Right ventricle myocardium superior (tissue), 1 donor: ENCODE measurements at places on chromosomes 1 and 21. TPM values are rescaled to one million over a fixed set of nuclear protein-coding genes. Genes with fewer than 3 reads are reported as not detected.

DNA sequence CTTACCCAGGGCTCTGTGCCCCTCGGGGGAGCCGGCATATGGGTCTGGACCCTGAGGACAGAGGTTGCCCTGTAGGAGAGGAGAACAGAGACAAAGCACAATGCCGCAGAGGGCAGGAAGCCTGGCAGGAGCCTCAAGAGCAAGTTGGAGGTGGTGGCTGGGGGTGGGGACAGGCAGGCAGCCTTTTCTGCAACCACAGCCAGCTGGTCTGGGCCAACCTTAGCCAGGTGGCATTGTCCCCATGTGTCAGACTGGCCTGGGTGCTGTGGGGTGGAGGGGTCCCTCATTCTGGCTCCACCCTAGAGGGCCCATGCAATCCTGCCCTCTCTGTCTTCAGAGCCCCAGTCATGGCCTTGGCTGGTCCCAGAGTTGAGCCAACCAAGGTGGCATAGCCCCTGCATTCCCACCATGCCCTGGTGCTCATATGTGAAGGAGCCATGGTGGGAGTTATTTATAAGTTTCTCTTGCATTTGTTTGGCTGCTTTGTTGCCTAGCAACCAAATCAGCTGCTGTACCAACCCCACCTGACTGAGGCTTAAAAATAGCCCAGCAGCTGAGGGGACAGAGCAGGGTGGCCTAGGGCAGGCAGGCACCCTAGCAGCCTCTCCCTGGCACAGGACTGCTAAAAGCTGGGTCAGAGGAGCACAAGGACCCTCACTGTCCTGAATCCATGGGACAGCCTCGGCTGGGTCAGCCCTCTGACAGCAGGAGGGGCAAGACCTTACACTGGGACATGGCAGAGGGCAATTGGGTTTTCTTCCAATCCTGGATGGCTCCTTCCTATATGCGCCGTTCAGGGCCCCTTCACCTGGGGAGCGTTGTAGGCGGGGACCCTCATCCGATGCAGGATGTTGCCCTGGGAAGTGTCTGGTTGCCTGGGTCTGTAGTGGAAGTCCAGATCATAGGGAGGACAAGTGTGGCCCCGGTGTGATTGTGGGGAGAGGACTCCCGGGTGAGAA is 19.5 kb downstream of the MAP7D1 start:
- peak; percentile 70 for DNase-seq

- DNase-seq: peak; percentile 55
These were observed 41.3 kb upstream of the ENAH start for GRCh38 chr1:225694151-225694603.

- no peak for DNase-seq
These were observed 10.1 kb downstream of the ADAMTS5 start for GRCh38 chr21:26956813-26957212.

- no peak for DNase-seq
These were observed 5.8 kb downstream of the TTLL10 start for GRCh38 chr1:1179346-1179982.

- DNase-seq: no peak
These were observed 34.6 kb downstream of the NRDC start for GRCh38 chr1:51843948-51844347.

DNA sequence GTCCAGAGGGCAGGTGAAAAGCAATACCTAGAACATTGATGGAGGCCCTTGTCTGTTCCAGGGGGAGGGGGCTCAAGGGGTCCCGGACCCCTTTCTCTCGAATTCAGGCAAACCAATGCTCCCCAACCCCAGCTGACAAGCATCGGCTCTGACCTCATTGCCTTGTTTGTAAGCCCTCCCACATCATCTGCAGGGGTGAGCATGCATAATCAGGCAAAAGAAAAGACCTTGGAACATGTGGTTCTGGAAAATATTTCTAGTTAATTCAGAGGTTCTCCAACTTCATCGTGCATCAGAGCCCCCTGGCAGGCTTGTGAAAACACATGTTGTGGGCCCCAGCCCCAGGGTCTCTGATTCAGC is 231.3 kb downstream of the TOMM20 start:
- no peak for DNase-seq

GRCh38 chr1:110498270-110498669 is 20.7 kb downstream of the KCNA10 start:
- no peak for DNase-seq

- no peak for DNase-seq
These were observed 18.7 kb upstream of the ST3GAL3 start for GRCh38 chr1:43688594-43689000.

- DNase-seq: no peak
These were observed 139.5 kb downstream of the PAPPA2 start for GRCh38 chr1:176602388-176603004.

DNA sequence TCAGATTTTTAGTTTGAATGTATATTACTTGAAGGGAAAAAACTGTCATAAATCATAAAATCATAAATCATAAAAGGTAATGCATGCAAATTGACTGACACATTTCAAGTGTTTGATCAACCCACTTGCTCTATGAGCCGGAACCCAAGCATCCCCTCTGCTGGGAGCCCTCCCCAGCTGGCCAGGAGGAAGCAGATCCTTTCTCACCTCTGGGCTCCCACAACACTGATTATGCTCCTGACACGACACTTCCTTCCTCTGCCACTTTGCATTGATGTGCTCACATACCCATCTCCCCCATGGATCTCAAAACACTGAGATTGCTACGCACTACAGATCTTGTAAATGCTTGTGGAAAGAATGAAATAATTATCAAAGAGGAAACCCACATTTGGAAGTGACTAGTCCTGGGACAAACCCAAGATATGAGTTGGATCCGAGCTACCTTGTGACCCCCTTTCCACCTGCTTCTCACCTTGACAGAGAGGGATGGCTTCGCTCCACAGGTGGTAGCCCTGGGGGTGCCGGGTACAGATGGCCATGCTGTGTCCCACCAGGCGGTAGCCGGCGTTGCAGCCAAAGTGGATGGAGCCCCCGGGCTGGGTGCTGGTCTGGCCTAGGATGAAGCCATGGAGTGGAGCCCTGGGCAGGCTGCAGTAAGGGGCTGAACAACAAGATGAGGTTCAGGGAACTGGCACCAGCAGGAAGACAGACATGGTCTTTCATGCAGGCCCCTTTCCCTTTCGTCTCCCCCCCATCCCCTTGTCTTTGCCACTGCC is 104.6 kb downstream of the ZSCAN20 start:
- no peak for DNase-seq

DNA sequence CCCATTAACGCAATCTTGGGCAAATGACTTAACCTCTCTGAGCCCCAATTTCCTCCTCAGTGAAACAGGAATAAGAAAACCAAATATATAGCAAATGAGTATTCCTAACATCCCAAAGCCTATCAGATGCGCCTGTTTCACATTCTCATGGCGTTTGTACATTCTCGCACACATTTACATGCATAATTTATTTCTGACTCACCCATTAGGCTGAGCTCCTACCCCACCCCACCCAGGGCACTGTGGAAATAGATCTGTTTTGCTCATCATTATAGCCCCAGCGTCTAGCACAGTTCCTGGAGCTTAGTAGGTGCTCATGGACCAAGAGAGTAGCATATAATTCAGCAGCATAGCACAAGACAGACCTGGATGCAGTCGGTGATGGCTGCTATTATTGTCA is 146.1 kb upstream of the VANGL1 start:
- no peak for DNase-seq

GRCh38 chr1:180244840-180245239 is 14.8 kb downstream of the LHX4 start:
- no peak for DNase-seq

GRCh38 chr1:26730695-26731094 is 34.9 kb downstream of the ARID1A start:
- no peak for DNase-seq

GRCh38 chr1:224594851-224595250 is 21.3 kb upstream of the CNIH3 start:
- no peak for DNase-seq

DNA sequence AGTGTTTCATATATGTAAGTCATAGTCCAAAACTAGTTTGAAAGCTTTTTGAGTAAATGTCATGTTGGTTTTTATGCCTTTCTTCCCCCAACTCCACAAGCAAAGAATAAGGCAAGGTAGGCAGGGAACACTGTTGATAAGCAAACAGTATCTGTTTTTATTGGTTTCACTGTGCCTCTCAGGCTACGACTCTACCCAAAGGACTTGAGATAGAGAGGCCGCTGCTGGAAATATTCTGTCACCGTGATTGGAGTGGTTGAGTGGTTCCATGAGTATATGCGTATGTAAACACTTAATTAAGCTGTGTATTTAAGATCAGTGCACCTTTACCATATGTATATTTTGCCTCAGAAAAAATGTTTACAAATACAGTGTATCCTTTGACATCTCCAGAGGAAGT is 138.1 kb upstream of the KIF26B start:
- no peak for DNase-seq

GRCh38 chr1:111852261-111852721 is 96.6 kb downstream of the DDX20 start:
- no peak for DNase-seq

PBX1 gene
- 69.1 TPM for total RNA-seq

OR2T29 gene
- total RNA-seq: not detected

RPE65 gene
- total RNA-seq: not detected

LRRC38 gene
- total RNA-seq: not detected
